NCI-H526 (cell line): ENCODE measurements at places on chromosomes 11 and 22.

- DNase-seq = no peak
Observed at GRCh38 chr22:42283278-42284201, 13.1 kb upstream of the TCF20 start.

DNA sequence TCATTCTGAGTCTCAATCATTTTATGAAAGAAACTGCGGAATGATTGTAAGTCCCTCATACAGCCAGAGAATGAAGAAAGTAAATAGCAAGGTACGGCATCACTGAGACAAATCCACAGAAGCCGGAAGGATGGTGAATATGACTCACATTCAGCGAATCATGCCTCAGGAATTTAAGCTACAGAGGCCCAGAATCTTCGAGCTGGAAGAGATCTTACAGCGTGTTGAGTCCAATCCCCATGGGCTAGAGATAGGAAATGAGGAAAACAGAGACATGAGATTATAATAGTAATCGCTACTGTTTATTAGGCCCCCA lies 173.2 kb downstream of the KIF18A start:
- no peak for DNase-seq

- DNase-seq = no peak
Observed at GRCh38 chr11:131290185-131290584, 80.2 kb upstream of the NTM start.

GRCh38 chr11:105622016-105622415 lies 12.1 kb downstream of the GRIA4 start:
- no peak for DNase-seq

DNA sequence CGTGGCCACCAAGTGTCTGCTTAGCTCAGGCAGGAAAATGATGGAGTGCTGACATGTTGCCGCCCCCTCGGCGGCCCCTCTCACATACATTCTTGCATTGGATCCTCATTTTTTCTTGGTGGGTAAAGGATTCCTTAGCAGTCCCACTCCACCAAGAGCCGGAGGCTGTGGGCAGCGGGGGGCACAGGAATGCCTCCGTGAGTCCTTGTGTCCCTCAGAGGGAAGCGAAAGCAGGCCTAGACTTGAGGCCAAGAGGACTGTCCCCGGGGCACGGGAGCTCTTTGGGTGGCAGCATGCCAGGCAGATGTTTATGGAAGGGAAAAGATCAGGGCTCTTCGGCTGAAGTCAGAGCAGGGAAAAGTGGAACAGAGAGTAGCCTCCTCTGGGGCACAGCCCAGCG lies 21.6 kb downstream of the LRFN4 start:
- no peak for DNase-seq

DNA sequence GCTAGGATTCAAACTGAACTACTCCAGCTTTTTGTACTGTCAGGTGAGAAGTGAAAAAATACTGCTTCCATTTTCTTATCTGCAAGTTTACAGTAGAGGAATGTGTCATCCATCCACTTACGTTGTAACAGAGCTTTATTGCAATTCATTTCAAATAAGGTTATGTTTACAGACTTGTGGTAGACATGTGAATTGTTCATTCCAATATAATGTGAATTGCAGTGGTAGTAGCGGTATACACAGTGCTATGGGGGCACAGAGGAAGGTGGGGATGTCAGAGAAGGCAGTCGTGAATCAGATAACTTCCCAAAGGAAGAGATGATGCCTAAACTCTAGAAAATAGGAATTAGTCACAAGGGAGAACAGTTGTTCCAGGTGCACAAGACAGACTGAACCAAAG lies 42.5 kb downstream of the CEP57 start:
- DNase-seq = no peak
